ENCODE measurements at places on chromosomes 6 and 20. TPM values are rescaled to one million over a fixed set of nuclear protein-coding genes. Genes with fewer than 3 reads are reported as not detected.

Gene XKR7
- 6.2 TPM for total RNA-seq

Gene LST1
- total RNA-seq, result not detected

Gene LHFPL5
- not detected for total RNA-seq

Gene EFCAB8
- 1.1 TPM for total RNA-seq
